ENCODE measurements at places on chromosomes 7 and 10.

GRCh38 chr10:33211106-33211878 is 123.2 kb downstream of the NRP1 start:
- no peak for DNase-seq

DNA sequence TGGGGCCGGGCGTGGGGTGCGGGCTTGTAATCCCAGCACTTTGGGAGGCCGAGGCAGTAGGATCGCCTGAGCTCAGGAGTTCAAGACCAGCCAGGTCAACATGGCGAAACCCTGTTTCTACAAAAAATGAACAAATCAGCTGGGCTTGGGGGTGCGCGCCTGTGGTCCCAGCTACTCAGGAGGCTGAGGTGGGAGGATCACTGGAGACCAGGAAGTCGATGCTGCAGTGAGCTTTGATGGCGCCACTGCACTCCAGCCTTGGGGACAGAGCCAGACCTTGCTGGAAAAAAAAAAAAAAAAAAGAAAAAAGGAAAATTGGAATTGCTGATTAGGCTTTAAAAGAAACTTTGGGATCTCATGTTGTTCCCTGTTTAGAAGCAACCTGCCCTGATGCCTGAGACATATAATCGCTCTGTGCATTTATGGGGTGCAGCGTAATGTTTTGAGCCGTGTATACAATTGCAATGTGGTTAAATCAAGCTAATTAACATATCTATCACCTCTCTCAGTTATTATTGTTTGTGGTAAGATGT is 851 bp downstream of the AKR1E2 start:
- DNase-seq, result no peak

- no peak for DNase-seq
Observed at GRCh38 chr10:50304660-50305059, 53.3 kb upstream of the ASAH2 start.

- DNase-seq, result no peak
Observed at GRCh38 chr10:79393221-79393923, 46.1 kb downstream of the PPIF start.

GRCh38 chr7:31077484-31078362 is 25.6 kb downstream of the ADCYAP1R1 start:
- no peak for DNase-seq

GRCh38 chr7:30846378-30846777 is 65.3 kb upstream of the AQP1 start:
- DNase-seq, result no peak

DNA sequence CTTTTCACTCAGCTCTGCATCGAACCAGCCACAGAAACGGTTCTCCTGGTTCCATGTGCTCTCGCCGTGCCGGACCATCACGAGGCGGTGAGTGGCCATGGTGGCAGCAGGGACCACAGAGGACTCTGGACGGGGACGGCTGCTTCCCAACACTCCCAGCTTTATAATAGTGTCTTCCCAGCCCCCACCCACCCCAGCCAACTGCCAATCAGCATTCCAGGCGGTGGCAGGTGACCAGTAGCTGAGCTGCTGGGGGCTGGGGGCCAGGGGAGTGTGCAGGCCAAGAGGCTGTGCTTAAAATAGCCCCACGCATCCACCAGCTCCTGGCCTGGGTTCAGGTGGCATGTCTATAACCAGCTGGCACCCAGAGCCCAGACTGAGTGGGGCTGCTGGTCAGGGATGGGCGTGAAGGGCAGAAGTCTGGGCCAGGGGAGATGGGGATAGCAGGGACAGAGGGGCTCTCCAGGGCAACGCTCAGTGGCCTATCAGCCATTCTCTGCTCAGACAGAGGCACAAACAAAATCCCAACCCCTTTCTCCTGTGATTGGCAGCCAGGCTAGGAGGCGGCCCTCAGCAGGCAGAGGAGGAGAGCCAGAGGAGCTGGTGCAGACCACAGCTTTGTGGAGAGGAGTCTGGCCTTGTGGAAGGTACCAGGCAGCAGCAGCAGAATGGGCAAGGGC is at the start of gene PGAM2:
TSS of gene PGAM2 (minus strand) at position 137 of the 680 bp plus-strand sequence. CDS start at position 99, 38 bp downstream.
- DNase-seq, result no peak

- no peak for DNase-seq
Observed at GRCh38 chr7:158102897-158103296, 484.7 kb downstream of the PTPRN2 start.

- no peak for DNase-seq
Observed at GRCh38 chr7:125654076-125654475, 724.5 kb upstream of the POT1 start.

GRCh38 chr7:121081327-121081936 is 92.9 kb downstream of the CPED1 start:
- no peak for DNase-seq

- DNase-seq, result no peak
Observed at GRCh38 chr10:124238367-124238766, 145.0 kb upstream of the CHST15 start.

DNA sequence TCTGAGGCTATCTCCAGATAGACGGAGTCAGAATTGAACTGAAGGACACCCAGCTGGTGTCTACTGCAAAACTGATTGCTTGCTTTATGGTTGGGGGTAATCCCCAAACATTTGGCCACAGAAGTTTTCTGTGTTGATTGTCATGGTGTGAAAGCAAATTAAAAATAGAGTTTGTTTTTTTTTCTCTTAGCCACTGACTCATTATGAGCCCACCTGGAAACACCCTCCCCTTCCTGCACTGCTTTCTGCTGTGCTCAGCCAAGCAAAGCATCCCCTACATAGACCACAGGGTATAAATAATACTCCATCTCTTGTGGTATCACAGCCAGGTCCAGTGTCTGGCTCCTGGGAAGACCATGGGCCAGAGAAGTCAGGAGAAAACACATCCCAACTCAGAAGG is 6.5 kb upstream of the VWC2 start:
- no peak for DNase-seq

GRCh38 chr7:25009257-25009656 is 29.3 kb upstream of the OSBPL3 start:
- DNase-seq, result no peak

DNA sequence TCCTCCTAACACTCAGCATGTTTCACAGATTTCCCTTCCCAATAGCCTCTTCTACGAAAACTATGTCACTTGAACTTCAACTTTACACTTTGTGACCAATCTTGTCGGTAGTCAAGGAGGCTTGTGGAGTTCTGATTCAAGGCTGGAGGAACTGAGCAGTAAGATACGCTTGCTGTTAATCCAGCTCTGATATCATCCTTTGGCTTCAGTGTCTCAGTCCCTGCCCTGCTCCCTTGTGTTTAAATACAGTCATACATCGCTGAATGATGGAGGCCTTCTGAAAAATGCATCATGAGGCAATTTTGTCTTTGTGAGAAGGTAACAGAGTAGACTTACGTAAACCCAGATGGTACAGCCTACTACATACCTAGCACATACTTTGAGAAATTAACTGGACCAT is 173.6 kb downstream of the RNF133 start:
- no peak for DNase-seq

GRCh38 chr7:143050931-143051330 is 1.2 kb upstream of the OR6V1 start:
- DNase-seq, result no peak

GRCh38 chr10:44253769-44254462 is 131.0 kb downstream of the CXCL12 start:
- no peak for DNase-seq

GRCh38 chr7:46850563-46851330 is 731.2 kb downstream of the TNS3 start:
- no peak for DNase-seq

- no peak for DNase-seq
Observed at GRCh38 chr10:75236178-75236825, 545 bp upstream of the COMTD1 start.

DNA sequence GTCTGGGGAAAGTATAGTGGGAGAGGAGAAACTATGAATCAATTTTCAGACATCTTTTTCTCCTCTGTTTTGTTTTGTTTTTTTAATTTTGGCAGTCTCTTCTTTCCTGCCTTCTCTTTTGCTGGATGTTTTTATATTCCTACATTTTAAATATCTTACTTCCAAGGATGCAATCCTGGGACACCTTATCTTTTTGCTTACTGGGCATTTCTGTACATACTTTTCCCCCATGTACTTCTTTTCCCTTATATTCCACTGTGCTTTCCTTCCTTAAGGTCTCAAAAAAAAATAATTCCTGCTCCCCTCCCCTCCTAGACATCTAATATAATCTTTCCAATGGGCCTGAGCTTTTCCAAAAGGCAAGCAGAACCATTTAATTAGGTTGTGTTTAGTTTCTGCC is 701.1 kb downstream of the NRG3 start:
- no peak for DNase-seq

- DNase-seq, result no peak
Observed at GRCh38 chr10:63780101-63780500, 258.9 kb downstream of the REEP3 start.

- no peak for DNase-seq
Observed at GRCh38 chr7:132261327-132262159, 314.7 kb downstream of the PLXNA4 start.

DNA sequence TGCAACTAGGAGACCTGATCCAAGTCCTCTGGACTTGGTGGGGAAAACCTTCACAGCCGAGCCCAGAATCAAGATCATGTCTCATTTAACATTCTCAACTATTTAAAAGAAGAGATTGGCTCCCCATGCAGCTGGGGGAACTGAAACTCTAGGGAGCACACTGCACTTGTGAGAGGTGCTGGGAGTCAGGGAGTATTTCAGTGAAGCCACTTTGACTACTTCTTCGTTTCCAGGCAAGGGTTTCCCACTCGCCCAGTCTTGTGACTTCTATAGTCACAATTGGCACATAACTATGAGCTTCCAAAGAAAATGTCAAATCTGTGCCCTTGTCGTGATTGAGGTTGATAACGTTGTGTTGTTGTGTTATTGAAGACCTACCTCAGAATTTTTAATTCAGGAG is 62.9 kb downstream of the AKR1B1 start:
- no peak for DNase-seq

- no peak for DNase-seq
Observed at GRCh38 chr7:2474813-2475677, 1.2 kb downstream of the GRIFIN start.

- DNase-seq, result no peak
Observed at GRCh38 chr7:133081119-133081598, 731 bp downstream of the CHCHD3 start.

DNA sequence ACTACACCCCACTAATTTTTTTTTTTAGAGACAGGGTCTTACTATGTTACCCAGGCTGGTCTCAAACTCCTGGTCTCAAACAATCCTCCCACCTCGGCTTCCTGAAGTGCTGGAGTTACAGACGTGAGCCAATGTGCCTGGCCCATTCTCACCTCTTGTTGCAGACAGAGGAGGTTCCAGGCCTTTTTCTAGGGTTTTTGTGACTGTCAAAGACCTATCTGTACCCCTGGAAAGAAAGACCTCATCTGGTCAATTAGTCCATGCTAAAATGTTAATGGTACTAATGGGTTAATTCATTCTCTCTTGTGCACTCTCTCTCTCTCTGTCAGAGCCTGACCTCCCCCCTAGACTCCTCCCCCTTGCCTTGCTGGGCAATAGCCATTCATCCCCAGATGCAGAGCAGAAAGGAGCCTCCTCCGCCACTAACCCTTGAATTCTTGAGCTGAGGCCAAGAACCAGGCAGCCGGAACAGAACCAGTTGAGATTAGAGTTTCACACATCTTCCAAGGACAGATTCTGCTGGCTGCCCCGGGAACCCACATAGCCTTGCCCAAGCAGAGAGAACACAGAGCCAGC is 209.7 kb downstream of the SKIDA1 start:
- no peak for DNase-seq

GRCh38 chr10:48306265-48306869 is at the start of gene MAPK8:
Gene MAPK8 (plus strand): TSS chr10:48306677. CDS start chr10:48401661, 94,984 bp downstream.
- DNase-seq, result peak; percentile 96

DNA sequence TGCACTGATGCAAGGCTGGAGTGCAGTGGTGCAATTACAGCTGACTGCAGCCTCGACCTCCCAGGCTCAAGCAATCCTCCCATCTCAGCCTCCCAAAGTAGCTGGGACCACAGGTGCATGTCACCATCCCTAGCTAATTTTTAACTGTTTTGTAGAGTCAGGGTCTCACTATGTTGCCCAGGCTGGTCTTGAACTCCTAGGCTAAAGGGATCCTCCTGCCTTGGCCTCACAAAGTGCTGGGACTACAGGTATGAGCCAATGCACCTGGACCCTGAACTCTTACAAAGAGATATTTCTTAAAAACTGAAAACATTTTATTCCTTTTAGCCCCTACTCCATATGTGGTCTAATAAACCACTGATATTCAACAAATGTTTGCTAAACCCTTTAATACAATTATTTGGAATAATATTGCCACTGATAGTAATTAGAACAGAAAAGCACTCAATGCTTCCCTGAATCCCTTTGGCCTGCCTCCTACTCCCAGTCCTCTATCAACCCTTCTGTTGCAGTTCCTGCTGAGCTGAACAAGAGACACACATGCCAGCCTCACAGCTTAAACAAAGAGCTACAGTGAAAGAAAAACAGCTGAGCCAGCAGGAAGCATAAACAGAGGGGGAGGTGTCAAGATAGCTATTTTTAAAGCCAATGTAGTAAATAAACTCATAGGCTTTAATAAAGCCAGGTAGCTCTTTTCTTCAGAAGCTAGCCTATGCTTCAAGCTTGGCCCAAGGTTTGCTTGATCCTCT is 7.0 kb upstream of the GNAI1 start:
- no peak for DNase-seq

DNA sequence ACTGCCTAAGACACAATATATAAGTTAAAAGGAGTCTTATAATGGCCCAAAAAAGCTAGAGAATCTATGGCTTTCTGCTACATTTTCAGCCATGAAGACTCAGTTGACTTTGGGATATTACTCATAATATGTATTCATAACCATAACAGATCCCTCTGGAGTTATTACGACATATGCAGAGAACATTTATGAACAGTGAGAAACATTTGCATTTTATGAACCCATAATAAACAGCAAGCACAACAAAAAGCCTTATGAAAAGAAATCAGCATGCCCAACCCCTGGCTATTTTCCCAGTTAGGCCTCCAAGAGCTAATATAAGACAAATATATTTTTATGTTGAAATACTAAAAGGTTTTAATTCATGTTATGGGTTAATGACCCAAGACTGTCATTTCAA is 52.4 kb downstream of the ARMH3 start:
- DNase-seq, result no peak

- no peak for DNase-seq
Observed at GRCh38 chr7:86846494-86847190, 202.9 kb downstream of the GRM3 start.

- peak; percentile 58 for DNase-seq
Observed at GRCh38 chr7:88218836-88219605, 817 bp downstream of the SRI start.

DNA sequence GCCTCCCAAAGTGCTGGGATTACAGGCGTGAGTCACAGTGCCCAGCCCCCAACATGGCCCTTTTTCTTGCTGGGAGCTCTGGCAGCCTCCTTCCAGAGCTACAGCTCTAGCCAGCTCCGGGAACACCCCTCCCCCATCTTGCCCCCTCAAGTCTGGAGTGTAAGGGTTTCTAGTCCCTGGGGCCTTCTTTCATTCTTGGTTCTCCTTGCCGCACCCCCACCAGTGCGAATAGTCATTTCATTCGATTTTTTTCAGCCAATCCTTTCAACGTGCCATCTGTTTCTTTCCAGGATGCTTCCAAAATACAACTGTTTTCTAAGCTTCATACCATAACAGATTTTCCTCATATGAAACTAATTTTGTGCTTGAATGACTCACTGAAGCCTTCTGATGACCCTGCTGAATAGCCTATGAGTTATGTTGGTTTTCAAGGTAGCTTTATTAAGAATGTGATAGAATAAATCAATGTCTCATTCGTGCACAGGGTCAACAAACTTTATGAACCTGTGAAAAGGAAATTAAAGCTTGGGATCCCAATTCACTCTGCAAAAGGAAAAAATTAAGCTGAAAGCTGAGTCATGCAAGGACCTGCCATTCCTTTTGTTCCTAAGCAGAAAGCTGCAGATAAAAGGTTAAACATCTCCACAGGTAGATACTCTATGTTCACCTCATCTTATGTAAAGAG is 38.6 kb downstream of the CDC14C start:
- no peak for DNase-seq

GRCh38 chr7:29316926-29317325 is 122.4 kb downstream of the CHN2 start:
- DNase-seq, result no peak
